NCI-H1436 treated with DMSO at 0.1 percent for 48 hours (cell line): ENCODE measurements at places on chromosomes 5 and 9.

GRCh38 chr5:159891371-159891770 lies 24.9 kb upstream of the ADRA1B start:
- DNase-seq = no peak

DNA sequence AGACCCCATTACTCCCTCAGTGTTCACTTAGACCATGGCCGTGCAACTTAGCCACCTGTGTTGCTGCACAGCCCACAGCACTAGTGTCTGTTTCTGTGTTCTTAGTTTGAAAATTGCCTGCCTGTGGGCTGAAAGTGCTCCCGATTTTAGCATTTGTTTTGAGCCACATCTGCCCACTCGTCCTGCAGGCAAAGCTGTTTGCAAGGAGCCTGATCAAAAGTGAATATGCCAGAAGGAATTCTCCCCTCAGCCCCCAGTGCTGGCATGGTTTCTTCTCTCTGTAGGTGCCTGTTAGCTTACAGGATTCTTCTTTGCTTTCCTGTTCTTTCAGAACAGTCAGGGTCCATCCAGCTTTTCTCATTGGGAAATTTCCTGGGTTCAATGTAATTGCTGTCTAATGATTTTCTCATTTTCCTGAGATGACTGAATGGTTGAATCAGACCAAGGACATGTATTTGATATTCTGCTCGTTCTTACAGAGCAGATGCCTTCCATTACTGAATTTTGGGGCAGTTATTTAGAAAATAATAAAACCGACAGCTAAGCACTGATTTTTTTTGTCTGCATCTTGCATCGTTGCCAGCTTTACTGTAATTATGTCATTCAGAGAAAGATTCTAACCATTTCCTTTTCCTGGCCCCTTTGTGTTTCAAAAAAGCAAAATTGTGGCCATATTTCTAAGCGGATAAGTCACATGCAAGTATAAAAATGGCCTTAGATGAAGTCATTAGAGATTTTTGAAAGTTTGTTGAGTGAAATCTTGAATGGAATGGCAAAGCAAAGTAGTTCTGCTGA lies 111.1 kb upstream of the CKMT2 start:
- DNase-seq = no peak

GRCh38 chr5:39199335-39199734 lies 20.0 kb downstream of the FYB1 start:
- DNase-seq = no peak

- DNase-seq = no peak
Observed at GRCh38 chr5:113776168-113776567, 262.7 kb downstream of the YTHDC2 start.

DNA sequence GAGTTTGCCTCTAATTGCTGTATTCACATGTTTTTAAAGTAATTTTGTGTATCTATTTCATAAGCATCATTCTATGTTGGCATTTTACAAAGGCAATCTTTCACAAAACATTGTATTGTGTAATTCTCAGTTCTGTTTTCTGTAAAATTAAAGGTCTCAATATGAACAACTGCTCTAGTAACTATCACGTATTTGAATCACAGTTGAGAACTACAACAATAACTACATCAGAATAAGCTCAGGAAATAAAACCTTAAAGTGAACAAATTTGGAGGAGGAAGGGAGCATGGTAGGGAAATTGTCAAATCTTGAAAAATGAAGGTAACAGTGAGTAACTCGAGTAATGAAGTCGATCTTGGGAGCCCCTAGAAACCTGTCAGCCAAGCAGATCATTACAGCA lies 22.5 kb upstream of the CAMK4 start:
- DNase-seq = no peak

DNA sequence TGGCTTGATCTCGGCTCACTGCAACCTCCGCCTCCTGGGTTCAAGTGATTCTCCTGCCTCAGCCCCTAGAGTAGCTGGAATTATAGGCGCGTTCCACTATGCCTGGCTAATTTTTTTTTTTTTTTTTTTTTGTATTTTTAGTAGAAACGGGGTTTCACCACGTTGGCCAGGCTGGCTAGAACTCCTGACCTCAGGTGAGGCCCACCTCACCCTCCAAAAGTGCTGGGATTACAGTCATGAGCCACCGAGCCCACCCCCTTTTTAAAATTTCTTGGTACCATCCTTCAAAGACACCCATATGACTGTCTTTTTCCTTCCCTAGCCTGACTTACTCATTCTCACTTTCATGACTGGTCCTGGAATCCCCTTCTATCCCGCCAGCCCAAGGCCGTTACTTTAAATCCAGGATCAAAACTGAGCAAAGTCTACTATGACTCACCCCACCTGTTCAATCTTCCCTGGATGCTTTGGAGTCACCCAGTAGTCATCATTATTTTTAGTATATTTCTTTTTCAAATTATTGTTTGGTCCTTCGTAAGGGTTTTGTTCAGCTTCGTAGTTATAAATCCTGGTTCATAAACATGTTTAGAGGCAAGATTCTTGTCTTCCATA lies 1.2 kb upstream of the TBCA start:
- no peak for DNase-seq

DNA sequence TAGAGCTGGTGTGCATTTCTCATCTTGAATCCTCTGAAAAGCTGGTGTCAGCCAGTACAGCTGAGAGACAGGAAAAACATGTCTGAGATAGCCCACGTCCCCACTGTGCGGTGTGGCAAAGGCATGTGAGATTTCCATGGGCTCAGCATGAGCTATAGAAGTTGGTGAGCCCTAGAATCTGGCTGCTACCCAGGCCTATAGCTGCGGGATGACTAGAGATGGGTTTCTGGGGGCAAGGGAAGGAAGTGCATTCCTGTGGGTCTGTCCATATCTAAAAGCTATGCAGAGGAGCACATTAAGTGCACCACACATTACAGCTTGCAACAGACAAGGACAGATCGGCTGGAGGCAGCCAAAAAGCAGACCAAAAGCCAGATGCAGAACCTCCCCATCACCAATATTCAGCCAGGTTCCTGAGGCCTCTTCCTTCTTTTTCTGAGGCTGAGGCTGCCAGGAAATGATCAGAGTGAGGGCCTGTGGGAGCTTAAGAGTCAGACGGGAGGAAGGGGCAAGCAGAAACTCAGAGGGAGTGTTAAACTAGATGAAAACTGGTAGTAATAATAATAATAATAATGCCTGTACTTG lies 55.8 kb upstream of the RANBP3L start:
- DNase-seq = no peak

GRCh38 chr9:115127191-115127817 lies 9.3 kb upstream of the TNC start:
- no peak for DNase-seq

GRCh38 chr9:124306098-124306735 lies 48.5 kb downstream of the NEK6 start:
- DNase-seq = no peak

DNA sequence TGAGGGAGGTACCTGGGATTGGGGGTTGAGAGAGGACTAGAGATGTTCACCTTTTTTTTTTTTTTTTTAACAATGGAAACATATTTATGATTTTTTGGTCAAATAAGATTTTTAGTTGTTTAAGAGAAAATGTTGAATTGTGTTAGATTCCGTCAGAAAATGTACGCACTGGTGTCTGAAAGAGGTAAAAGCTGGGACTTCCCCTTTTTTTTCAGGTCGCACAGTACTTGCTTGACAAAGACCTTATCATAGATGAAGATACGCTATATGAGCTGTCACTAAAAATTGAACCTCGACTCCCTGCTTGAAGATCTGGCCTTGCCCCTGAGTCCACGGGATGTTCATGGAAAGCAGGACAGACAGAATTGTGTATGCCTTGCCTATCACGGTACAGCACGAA lies 7.7 kb upstream of the CKMT2 start:
- DNase-seq = no peak

DNA sequence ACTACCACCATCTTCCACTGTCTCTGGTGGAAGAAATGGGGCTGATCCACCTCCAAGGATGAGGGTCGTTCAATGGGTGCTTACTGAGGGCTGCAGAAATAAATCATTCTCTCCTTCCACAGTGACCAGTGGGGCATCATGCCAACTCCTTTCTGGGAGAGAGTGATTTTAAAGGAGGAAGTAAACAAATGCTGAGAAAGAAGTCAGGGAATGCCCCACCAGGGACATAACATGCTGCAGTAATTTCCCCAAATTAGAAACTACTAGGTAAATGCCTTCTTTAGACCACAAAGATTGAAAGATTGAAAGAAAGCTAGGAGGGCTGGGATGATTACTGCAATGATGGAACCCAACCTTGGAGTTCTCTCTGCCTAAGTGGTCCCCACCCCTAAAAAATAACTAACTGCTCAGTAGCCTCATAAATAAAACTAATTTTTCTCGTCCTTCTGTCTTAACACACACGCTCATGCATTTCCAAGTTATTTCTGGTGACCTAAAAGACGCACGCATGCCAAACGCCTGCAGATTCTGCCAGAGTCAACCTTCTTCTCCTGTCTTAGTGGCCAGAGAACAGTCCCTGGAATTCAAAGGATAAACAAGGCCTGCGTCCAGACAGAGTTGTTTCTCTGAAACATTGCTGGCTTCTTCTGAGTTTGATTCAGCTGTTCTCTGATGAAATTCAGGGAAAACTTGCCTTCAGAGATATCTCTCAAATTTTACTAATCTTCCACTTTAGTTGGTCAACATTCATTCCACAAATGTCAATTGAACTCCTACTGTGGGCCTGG lies 250.0 kb downstream of the NR3C1 start:
- no peak for DNase-seq

DNA sequence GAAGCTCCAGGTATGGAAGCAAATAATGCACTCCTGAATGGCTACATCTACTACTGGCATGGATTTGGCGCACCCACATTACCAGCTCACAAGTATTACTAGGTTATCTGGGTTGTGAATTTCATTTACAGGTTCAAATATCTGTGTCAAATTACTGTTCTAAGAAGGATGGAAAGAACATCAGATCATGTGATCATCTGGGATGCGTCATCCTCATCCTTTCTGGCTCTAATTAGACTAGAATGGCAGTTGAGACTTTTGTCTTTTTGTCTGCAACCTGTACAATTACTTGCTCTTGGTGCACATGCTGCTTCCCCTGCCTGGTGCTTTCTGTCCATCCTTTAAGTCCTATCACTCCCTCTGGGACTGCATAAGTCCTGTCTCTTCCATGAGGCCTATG lies 64.1 kb downstream of the PJA2 start:
- no peak for DNase-seq

DNA sequence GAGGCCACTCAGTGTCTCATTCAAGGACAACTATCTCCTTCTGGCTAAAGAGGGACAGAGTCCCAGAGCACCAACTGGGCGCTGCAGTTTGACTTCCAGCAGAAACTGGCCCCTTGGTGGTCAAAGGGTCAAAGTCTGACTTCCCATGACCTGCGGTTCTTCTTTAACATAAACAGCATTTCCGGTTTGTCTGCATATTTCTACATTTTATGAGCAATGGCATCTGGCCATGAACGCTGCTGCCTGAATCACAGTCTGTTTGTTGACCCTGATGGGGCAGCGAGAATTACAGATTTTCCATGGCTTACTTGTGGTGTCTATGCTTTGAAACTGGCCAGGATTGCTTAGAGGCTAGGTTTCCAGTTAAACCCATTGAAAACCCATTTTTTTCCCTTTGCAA lies 1.3 kb downstream of the TNFSF15 start:
- DNase-seq = no peak

- no peak for DNase-seq
Observed at GRCh38 chr9:114782586-114782985, 23.3 kb downstream of the TNFSF15 start.

GRCh38 chr9:111857555-111858211 lies 38.9 kb upstream of the UGCG start:
- no peak for DNase-seq

DNA sequence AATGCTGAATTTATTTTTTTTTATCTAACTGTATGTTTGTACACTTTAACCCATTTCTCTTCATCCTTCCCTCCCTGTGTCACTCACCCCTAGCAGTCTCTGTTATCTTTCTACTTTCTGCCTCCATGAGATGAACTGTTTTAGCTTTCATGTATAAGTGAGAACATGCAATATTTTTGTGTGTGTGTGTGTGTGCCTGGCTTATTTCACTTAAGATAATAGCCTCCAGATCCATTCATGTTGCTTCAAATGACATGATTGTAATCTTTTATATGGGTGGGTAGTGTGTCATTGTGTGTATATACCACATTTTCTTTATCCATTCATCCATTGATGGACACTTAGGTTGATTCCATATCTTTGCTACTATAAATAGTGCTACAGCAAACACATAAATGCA lies 1023.9 kb downstream of the TLE1 start:
- DNase-seq = no peak

DNA sequence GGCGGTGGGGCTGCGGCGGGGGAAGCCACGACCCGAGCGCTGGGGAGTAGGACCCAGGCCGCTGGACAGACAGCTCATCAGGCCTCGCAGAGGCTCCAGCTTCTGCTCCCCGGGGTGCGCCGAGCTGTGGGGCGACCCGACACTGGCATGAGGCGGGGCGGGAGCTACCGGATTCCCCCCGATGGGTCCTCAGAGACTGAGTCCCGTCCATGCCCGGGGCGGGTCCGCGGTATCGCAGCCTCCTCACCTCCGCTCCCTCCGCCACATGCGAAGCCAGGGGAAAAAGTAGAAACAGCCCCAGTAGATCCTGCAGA lies 2.6 kb upstream of the CCL27 start:
- no peak for DNase-seq

- DNase-seq = no peak
Observed at GRCh38 chr5:160315968-160316367, 3.6 kb upstream of the CCNJL start.

DNA sequence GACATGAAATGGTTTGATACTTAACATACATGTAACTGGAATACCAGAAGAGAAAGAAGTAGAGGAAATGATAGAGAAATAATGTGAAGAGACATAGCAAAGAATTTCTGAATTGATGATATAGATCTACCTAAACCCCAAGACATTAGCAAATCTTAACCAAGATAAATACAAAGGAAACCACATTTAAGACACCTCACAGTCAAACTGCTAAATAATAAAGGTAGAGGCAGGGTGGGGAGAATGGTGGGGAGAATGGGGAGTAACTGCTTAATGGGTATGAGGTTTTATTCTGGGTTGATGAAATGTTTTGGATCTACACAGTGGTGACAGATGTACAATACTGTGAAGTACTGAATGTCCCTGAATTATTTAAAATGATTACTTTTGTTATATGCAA lies 17.5 kb downstream of the CARNMT1 start:
- DNase-seq = no peak

DNA sequence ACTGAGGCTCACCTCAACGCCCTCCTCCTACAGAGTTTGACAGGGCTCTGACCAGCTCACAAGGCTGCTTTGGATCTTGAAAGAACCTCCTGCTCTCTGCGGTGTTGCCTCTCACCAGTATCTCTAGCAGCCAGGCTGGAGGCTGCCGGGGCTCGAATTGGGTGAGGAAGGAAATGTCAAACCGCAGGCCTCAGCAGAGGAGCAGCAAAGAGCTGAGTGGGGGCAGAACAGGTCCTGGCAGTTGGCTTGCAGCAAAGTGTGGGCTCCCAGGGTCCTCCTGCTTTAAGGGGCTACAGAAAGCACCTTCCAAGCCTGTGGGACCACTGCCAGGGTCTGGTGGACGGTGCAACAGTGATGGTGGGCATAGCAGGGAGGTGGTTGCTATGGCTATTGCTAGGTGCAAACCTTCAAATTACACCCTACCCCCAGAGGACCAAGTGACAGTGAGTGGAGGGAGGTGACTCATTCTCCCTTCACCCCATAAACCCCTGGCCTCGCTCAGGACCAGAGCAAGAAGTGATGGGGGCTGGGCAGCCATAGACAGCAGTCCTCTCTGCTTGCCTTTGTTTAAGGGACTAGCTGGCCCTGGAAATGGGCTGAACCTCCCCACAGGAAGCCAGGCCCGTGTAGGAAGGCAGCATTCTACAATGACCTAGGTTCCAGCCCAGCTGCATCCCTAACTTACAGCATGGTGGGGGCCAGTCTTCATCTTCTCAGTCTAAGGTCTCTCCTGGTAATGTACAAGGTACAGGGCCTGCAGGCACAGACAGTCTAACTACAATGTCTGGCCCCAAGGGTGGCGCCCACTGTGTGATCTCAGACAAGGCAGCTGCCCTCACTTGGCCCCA lies 18.7 kb downstream of the LCP2 start:
- no peak for DNase-seq
